CD4-positive, alpha-beta T cell treated with Interleukin-21 for 1 hour (primary cell): ENCODE measurements at places on chromosomes 13 and 19.

DNA sequence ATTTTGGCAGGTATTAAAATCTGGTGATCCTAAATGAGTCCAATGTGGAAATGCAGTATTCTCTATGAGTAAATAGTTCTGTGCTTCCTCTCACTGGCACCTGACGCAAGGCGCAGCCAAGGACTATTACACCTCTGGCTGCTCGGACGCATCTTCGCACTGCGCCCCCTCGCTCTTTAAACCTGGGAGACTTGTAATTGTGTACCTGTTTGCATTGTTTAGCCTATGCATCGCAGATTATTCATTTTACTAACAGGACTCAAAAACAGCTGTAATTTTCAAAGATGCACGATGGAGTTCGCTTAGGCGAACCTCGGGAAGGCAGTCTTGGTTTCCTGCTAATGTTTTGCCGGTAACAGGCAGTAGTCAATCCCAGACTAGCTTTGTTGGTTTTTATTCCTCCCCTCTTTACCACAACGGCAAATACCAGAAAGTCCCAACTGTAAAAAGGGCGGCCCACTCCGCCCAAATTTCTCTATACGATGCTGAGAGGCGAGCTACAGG, 113.2 kb downstream of the KCNRG start:
- DNase-seq: peak; percentile 48

GRCh38 chr19:54155694-54156093, 3.8 kb downstream of the LENG1 start:
- DNase-seq: no peak

- no peak for DNase-seq
Measured at GRCh38 chr13:104140552-104140951, 1074.3 kb upstream of the SLC10A2 start.

GRCh38 chr19:46209051-46209450, 20.5 kb upstream of the IGFL1 start:
- DNase-seq: no peak

- DNase-seq: no peak
Measured at GRCh38 chr13:29810145-29810742, 40.2 kb downstream of the UBL3 start.
